ENCODE measurements at places on chromosomes 1 and 21. TPM values are rescaled to one million over a fixed set of nuclear protein-coding genes. Genes with fewer than 3 reads are reported as not detected.

The GNG4 gene
- total RNA-seq = not detected

The EFNA1 gene
- 41.5 TPM for total RNA-seq

The NPL gene
- total RNA-seq = 5.3 TPM

The MRPL55 gene
- 65.6 TPM for total RNA-seq

The SYT14 gene
- not detected for total RNA-seq

The APOBEC4 gene
- not detected for total RNA-seq

- peak; percentile 0 for DNase-seq
These were observed 2.6 kb upstream of the PYCR2 start for GRCh38 chr1:225926551-225927113.

DNA sequence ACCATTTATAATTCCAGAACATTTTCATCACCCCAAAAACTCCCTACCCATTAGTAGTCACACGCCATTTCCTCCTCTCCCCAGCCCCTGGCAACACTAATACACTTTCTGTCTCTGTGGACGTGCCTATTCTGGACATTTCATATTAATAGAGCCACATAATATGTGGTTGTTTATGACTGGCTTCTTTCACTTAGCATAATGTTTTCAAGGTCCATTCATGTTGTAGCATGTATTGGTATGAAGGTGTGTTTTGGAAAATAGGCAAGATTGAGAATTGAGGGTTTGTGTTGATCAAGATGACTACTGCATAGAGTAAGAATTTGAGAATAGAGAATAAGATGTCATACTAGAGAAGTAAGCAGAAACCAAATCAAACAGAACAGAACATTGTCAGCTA lies 67.5 kb downstream of the ZFYVE9 start:
- DNase-seq = no peak

DNA sequence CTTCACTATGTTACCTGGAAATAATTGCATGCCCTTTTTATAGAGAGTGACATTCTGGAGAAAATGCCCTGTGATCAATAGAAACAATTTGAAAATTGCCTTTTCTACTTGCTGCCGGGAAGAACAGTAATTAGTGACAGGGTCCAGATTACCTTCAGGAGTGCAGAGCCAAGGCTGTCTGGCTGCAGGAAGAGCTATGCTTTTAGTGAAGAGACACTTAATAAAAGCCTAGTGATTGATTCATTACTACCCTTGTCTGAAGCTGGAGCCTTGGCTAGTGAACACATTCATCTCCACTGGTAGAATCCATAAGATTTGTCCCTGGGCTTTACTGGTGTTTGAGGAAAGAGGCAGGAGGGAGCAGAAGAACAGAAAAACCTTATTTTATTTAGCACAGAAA lies 12.9 kb upstream of the DNASE2B start:
- DNase-seq = no peak

- no peak for DNase-seq
These were observed 59.7 kb upstream of the ZNF326 start for GRCh38 chr1:89935235-89935634.

- no peak for DNase-seq
These were observed 30.3 kb downstream of the SELL start for GRCh38 chr1:169681140-169681539.

- DNase-seq = no peak
These were observed 35.8 kb upstream of the TDRD10 start for GRCh38 chr1:154466206-154466605.

GRCh38 chr1:98794196-98794886 lies 132.8 kb downstream of the SNX7 start:
- no peak for DNase-seq

GRCh38 chr21:42080788-42081083 lies 9.6 kb downstream of the UMODL1 start:
- no peak for DNase-seq

DNA sequence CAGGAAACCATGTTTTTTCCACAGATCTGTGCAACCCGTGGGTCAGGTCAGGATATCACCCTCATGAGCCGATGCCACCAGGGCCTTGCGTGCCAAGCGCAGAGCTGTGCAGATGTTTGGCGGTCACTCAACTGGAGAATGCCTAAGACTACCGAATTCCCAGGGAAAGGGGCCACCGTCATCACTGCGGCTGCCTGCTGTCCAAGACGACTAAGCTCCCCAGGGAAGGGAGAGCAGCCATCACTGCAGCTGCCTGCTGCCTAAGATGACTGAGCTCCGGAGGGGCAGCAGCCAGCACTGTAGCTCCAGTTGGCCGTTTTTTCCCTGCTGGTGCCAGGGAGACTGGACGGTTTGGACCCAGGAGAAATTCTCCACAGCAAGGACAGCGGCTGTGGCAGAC lies 31.1 kb downstream of the AKT3 start:
- DNase-seq = no peak

GRCh38 chr1:77220687-77221463 lies 1.6 kb upstream of the PIGK start:
- no peak for DNase-seq

GRCh38 chr1:152741656-152742055 lies 16.2 kb upstream of the KPRP start:
- DNase-seq = no peak

GRCh38 chr1:71980556-71980955 lies 301.8 kb downstream of the NEGR1 start:
- DNase-seq = no peak

GRCh38 chr1:227707846-227708245 lies 27.3 kb downstream of the JMJD4 start:
- no peak for DNase-seq

DNA sequence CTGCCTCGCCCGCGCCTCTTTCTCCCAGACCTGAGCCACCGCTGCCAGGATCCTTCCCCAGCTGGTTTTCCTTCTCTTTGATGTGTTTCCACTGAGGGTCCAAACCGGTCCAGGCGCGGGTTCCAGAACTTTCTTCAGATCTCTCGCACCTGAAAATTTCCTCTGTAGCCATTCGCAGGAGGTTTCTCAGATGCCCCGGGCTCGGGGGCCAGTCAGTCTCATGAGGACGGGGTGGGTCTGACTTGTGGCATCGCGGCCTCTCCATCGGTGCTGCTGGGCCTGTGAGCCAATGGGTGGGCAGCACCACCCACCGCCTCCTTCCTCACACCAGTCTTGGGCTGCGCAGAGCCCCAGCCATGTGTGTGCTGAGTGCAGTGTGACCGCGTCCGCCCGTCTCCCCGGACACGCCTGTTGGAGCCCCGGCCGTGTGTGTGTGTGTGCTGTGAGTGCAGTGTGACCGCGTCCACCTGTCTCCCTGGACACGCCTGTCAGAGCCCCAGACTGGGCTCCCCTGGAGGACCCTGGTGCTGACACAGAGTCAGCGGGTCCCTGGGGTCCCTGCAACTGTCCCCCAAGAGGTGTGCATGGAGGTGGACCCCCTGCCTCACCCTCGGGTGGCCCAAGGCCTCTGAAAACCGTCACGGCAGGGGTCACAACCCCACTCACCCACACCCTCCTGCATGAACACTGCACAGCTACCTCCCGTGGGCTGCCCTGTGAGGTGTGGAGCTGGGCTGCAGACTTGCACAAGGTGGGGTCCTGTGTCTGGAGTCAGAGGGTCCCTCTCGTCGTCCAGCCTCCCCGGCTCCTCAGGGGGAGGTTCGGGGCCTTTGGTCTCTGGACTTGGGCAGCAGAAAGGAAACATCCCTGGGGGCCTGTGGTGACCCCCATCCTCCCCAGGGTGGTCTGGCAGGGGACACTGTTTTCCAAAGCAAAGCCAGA lies 20.2 kb downstream of the COL18A1 start:
- no peak for DNase-seq

- DNase-seq = peak; percentile 93
These were observed at the start of gene KIAA0319L for GRCh38 chr1:35557118-35557610. Gene KIAA0319L, minus strand, starts transcription at chr1:35557403. Its CDS starts 2,912 bp downstream, at chr1:35554491.

All from Right ventricle myocardium superior (tissue), 1 donor.